NCI-H2029 treated with DMSO at 0.1 percent for 48 hours (cell line): ENCODE measurements at places on chromosomes 4 and X.

GRCh38 chr4:65661471-65661870 lies 8.8 kb downstream of the EPHA5 start:
- DNase-seq, result peak; percentile 51

DNA sequence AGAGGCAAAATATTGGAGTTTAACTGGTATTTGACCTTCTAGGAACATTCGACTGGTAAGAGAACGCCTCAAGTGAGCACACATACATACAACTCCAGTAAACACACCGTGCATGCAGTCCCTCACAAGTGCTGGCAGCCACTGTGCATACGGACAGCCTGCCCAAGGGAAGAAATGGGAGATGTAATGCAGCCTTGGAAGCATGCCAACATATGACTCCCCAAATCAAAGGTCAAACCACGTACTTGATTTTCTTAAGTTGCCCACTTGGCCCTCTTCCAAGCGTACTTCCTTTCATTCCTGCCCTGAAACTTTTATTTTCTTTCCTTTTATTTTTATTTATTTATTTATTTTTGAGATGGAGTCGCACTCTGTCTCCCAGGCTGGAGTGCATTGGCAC lies 206.6 kb downstream of the SPRY1 start:
- no peak for DNase-seq

- DNase-seq, result no peak
Observed at GRCh38 chr4:29220761-29221160, 1499.4 kb upstream of the PCDH7 start.

DNA sequence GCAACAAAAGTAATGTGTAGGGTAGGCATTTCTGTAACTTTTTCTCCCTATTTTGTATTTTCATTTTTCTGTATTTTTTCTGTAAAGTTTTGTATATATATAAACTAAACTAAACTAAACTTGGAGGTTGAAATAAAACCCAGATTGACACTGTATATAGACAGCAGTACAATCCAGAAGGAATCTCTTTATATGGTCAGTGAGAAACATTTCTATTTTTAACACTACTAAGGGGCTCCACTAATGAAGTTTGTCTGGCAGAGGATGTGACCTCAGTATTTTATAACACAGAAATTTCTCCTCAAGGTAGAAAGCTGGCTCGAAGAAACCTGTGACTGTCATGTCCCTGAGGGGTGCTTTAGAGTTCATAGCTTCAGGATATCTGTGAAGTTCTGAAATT lies 959.2 kb downstream of the ADGRL3 start:
- no peak for DNase-seq

DNA sequence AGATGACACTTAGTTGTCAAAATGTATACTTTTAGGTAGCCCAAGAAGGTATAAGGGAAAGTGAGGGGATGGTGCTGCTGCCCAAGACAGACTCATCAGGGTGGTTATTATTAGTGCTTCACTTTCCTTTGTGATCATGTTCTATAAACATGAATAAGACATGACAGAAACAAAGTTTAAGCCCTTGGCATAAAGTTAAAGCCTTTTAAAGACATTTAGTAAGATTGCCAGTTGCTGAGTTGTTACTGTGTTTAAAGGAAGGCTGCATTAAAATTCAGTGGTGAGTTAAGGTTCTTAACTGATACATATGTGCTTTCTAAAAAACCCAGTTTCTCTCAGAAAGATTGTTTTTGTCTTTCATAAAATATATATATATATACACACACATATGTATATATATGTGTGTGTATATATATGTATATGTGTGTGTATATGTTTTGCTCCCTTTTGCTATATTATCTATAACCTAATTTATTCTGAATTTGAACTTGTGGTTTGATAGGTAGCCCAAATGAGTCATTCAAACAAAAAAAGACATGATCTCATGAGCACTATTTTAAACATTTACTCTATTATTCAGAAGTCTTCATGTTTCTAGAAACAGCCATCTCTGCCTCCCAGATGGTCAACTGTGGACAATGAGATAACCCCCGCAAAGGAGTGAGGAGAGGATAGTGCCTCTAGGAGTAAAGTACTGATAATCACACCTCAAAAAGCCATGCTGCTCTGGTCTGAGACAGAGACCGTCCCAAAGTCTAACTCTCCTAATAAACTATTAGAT lies 98.1 kb upstream of the OTUD4 start:
- DNase-seq, result no peak

- no peak for DNase-seq
Observed at GRCh38 chr4:45062935-45063545, 336.7 kb upstream of the GNPDA2 start.

GRCh38 chr4:182337366-182337765 lies 94.2 kb downstream of the TENM3 start:
- DNase-seq, result no peak
